Endodermal cell (in vitro differentiated cells): ENCODE measurements at places on chromosomes 7 and 10.
A peak's percentile ranks its signal among the peaks of the same experiment; 100 is the strongest.

- peak; percentile 90 for DNase-seq
These were observed 166.4 kb downstream of the C7orf25 start for GRCh38 chr7:42745357-42746059.

GRCh38 chr7:84633-85020, 107.7 kb upstream of the FAM20C start:
- DNase-seq, result peak; percentile 39

GRCh38 chr10:78255214-78255613, 221.6 kb downstream of the RPS24 start:
- DNase-seq, result no peak

DNA sequence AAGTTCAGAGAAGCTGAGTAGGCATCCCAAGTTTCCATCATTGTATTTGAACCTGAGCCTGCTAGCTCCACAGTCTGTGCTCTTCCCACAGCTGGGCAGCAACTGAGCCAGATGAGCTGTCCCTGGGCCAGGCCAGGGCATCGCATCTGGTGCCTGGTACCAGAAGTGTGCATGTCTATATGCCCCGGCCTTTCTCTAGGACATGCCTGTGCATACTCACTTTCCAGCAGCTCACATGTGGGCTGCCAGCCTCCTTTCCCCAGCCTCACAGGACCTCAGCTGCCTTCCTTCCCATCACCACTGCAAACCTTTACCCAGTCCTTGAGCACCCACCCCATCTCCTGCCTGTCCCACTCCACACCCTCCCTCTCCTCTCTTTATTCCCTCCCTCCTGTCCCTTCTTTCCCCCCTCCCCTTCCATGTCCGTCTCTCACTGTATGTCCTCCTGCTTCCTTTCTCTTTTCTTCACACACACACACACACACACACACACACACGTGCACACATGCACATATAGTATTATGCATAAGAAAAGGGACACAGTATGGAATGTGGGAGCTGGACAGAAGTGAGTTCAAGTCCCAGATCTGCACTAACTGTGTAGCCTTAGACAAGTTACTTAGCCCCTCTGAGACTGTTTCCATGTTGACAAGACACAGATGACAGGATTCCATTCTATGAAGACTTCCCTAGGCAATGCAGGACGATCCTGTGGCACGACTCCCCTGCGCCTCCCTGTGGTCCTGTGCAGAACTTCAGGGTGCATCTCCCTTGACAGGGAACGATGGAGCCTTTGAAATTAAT, 10.9 kb downstream of the CDHR1 start:
- DNase-seq, result peak; percentile 94

- DNase-seq, result no peak
These were observed 124.0 kb upstream of the PRSS58 start for GRCh38 chr7:142381727-142382390.

DNA sequence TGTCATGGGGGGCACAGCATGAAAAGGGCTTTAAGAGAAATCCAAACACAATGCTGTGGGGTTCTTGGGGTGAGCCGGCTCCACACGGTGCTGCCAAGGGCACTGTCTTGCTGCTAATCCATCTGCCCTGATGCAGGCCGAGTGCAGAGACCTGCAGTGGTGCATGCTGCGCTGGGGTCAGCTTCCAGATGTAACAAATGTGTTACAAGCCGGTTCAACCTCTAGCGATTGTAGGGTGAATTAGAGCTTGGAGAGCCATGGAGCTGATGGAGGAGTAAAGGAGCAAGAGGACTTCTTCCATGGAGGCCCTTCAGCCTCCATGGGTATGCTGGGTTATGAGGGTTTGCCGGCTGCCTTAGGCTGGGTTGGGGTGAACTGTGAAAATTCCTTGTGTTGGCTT, 402.3 kb downstream of the TYW1 start:
- no peak for DNase-seq

DNA sequence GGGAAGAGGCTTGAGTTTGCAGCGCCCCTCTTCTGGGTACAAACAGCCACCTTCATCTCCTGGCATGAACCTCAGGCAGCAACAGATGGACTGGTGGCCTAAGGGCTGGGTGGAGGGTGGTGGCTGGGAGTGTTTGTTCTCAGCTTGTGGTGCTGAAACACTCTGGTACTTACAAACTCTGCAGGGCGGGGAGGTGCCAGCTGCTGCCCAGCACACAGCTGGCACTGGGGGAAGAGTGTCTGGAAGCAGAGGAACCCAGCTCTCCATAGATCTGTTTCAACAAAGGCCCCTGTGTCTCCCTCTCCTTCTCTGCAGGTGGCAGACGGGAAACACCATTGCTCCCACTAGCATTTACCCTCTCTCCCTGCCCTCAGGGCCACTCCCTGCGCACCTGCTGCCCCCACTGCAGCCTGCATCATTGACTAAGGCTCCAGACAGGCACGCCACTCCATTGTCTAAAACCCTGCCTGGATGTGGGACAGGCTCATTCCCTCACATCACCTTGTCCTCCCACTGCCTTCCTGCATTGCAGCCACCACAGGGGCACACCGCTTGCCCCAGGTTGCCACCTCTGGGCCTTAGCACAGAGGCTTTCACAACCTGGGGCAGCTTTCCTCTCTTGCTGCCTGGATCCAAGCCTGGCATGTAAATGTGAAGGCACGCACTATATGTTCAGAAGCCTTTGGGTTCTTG, 6.5 kb downstream of the ARHGAP22 start:
- no peak for DNase-seq

DNA sequence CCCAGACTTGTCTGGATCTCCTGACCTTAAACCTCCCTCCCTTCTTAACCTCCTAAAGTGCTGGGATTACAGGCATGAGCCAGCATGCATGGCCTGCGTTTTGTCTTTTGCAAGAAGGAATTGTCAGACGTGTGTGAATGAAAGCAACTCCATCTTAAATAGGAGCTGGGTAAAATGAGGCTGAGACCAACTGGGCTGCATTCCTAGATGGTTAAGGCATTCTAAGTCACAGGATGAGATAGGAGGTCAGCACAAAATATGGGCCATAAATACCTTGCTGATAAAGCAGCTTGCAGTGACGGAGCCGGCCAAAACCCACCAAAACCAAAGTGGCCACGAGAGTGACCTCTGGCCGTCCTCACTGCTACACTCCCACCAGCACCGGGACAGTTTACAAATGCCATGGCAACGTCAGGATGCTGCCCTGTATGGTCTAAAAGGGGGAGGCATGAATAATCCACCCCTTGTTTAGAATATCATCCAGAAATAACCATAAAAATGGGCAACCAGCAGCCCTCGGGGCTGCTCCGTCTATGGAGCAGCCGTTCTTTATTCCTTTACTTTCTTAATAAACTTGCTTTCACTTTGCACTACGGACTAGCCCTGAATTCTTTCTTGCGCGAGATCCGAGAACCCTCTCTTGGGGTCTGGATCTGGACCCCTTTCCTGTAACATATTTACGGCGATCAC, 41.2 kb upstream of the SDK1 start:
- DNase-seq, result no peak

GRCh38 chr7:11533229-11533820, 298.7 kb downstream of the THSD7A start:
- no peak for DNase-seq

GRCh38 chr10:118308664-118309063, 33.5 kb downstream of the FAM204A start:
- DNase-seq, result peak; percentile 69

DNA sequence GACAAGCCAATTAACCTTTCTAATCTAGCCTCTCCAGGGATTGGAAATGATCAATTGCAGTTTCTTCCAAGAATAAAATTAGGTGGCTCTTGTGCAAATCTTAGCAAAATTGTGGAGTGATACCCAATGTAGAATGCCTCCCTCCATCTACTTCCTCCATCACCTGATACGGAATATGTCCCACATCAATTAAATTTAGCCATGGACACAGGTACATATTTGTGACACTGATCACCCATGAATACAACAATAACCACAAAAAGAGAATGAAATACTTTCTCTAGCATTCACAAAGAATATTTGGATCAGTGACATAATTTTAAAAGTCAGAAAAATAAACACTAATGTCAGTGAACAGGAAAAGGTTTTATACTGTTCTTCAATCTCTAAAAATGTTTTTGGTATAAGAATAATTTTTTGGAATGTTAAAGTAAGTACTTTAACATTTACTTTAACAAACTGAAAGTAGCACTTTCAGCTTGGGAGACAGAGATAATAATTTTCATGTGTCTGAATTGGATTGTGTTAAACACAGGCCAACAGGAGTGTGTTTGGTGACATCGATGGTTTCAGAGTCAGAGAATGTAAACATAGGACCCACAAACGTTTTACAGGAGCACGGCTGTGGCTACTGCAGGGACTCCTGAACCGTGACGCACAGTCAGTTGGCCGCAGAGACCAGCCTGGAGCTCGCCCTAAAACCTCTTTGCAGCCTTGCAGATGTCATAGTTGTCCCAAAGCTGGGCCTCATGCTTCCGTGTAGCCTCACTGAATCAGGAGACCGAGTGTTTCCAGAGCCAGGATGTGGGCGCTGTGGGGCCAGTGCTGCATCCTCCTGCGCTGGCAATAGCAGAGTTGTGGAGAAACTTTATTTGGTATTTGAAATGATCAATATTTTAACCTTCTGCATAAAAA, 7.2 kb downstream of the RBM20 start:
- DNase-seq, result peak; percentile 48

- no peak for DNase-seq
These were observed 119.6 kb downstream of the CHN2 start for GRCh38 chr7:29314148-29314547.

DNA sequence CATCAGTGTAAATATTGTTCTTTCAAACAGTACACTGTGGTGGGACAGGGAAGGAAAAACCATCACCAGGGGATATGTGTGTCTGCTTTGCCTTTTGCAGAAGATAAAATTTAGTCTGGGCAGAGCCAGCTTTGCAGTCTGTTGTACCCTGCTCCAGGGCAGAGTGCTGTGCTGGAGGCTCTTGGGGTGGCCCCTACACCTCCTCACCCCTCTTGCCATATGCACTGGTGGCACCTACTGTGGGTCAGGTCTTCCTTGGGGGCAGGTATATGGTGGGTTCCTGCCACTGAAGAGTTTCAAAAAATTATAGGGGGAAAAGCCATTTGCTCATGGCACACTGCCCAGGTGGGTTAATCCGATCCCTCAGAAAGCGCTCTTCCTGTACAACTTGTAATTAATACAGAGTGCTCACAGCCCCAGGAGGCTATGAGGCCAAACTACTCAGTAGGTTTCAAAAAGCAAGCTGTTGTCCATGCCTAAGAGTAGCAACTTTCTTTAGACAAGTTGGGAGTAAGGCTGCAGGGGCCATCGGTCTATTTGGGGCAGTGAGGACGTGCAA, 112.7 kb upstream of the BMPER start:
- DNase-seq, result no peak

DNA sequence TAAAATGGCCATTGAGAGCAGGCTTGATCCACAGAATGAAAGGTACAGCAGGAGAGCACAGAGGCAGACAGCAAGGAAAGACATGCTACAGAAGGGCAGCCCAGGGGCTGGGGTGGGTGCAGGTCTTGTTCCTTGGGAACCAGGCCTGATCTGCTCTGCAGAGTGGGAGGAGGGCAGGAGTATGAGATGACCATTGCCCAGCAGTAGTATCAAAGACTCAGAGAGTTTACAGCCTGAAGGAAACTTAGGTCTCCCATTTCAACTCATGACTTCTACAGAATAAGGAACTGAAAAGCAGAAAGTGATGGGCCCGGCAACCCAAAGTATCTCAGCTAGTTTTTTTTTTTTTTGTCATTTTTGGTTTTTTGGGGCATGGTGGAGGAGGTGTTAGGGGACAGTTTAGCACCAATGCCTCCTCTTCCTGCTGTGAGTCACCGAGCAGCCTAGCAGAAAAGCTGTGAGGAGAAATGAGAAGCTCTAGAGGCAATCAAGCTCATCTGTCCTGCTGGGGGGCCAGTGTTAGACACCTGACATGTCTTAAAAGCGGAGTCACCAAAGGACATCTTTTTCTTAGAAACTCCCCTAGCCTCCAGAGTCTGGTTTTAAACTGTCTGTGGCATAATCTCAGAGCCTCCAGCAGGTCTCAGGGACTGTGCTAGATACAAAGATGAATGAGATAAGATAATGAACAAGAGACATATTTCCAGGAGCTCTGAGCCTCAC, 34.3 kb upstream of the HERPUD2 start:
- no peak for DNase-seq

GRCh38 chr7:12715372-12716133, 28.1 kb downstream of the ARL4A start:
- DNase-seq, result peak; percentile 82

DNA sequence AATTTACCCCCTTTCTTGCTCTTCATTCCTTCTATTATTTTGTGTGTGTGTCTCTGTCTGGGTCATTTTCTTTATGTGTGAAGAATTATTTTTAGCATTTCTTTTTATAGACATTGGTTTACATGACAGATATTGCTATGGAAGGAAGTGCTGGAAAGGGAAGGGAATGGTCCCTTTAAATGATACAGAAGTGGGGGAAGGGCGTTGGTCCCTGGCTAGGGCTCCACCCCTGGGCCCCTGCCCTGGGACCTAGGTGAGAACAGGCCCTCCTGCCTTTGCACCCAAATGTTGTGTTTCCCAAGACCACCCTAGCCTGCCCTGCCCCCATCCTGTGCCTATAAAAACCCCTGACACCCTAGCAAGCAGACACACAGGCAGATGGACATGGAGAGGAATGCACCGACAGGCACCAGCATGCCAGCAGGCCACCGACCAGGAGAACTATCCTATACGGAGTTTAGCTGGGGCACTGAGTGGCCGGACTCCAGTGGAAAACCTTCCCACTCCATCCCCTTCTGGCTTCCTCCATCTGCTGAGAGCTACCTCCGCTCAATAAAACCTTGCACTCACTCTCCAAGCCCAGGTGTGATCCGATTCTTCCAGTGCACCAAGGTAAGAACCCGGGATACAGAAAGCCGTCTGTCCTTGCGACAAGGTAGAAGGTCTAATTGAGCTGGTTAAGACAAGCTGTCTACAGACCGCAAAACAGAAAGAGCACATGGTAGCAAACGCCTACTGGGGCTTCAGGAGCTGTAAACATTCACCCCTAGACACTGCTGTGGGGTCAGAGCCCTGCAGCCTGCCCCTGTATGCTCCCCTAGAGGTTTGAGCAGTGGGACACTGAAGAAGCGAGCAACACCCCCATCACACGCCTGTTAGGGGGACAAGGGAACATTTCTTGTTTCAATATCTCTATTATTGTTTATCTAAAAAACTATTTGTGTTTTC, 515.7 kb downstream of the SORCS1 start:
- DNase-seq, result peak; percentile 53

GRCh38 chr10:1188558-1189135, 132.5 kb downstream of the WDR37 start:
- no peak for DNase-seq

DNA sequence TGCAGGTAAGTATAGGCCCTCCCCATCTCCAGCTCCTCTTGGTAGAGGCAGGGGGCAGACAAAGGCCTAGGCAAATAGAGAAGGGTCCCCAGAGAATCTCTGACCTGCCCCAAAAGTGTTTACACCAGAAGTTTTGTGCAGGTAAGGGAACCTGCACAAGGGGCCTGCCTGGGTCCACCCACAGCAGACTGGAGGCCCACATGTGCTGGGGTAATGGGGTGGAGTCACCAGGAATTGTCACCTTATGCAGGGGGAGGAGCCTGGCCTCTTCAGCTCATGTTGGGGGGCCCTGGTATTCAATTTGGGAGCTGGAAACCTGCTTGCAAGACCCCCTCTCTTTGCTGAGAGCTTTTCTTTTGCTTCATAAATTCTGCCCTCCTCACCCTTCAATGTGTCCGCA, 302.7 kb downstream of the ZEB1 start:
- DNase-seq, result no peak
